ENCODE measurements at places on chromosomes 2 and 18.

DNA sequence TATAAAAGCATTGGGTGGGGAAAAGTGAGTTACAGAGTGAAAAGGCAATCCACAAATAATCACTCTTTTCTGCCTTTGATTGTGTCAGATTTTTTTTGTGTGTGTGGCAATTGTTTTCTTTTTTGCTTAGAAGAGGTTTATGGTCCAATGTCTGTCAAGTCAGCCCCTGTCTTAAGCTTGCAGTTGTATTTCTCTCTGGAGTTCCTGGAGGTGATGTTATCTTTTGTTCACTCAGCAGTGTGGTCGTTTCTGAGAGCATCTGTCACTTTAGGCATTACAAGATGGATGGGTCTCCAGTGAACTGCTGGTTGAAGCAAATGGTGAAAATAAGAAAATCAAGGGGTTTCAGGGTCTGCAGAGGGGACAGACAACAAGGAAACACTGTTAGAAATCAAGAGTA, 121.3 kb downstream of the GREB1L start:
- no peak for DNase-seq

DNA sequence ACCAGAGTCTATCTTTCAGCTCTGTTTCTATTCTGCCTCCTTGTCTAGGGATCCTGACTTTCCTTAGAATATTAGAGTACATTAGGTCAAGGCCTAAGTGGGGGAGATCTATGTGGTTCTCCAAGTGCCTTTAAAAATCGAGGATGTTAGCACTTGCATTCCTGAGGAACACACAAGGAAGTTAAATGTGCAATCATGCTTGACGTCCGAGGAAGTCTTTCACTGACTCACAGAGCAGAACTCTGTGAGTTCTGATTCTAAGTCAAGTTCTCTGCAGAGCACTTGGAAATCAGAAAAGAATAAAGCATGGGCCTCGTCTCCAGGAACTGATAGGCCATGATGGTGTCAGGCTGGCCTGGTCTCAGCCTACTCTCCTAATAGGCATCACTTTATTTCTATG, 17.2 kb downstream of the FHOD3 start:
- no peak for DNase-seq

- DNase-seq, result no peak
Measured at GRCh38 chr2:199223791-199224190, 233.9 kb downstream of the SATB2 start.

DNA sequence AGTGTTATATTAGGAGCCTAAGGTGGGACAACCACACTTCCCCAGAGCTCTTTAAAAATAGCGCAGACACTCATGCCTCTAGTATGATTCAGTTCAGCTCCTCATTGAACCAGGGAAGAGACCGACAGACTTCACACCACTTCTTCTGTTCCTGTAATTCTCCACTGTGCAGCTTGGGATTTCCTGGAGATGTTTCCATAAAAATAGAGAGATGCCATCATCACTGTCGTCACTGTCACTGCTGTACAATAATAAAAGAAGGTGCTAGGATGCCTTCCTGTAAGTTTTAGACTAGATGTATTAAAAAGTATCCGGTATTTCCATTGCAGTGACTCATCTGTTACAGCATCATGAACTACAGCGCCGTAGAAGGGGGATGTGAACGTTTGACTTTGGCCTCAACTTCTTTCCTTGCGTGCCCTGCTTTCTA, 110.9 kb downstream of the FAM210A start:
- DNase-seq, result no peak

- DNase-seq, result no peak
Measured at GRCh38 chr2:111905990-111906735, 7.8 kb downstream of the MERTK start.
